ENCODE measurements at places on chromosomes 2 and 18.
A peak's percentile ranks its signal among the peaks of the same experiment; 100 is the strongest.

DNA sequence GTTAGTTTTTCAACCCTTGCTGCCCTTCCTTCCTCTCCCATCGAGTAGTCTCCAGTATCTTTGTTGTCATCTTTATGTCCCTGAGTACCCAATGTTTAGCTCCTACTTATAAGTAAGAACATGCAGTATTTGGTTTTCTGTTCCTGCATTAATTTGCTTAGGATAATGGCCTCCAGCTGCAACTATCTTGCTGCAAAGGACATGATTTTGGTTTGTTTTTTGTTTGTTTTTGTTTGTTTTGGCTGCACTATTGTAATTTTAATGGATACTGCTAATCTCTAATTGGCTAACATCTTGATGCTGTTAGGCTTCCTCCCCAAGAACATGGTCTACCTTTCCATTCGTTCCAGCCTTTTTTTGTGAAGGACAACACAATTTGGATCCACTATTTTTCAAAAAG is 31.2 kb upstream of the HNRNPLL start:
- DNase-seq, result no peak

DNA sequence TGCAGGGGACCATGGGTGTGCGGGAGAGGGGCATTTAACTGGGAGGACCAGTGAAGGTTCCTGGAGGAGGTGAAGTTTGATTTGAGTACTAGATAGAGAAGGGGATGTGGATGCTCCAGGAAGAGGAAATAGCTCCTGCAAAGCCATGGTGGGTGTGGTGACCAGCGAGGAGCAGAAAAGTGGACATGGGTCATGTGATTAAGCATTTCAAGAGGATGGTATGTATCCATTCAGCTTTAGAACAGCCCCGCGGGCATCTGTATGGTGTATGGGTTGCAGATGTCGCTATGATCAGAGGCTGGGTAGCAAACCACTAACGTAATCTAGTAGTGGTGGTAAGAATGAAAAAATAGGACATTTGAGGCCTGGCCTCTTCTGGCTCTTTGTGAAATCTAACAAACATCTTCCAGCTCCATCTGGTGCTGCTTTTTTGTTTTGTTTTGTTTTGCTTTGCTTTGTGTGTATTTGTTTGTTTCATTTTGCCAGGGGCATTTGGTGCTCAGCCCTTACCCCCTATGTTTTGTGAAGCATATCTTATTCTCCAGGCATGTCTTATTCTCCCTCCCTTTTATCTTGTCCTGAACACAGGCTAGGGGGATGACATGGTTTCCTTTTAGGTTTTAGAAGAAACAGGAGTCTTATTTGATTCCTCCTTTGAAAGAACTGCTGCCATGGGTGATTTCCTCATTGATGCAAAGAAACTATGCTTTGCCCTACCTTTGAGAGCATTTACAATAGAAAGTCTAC is 226.1 kb downstream of the LRRTM1 start:
- no peak for DNase-seq

DNA sequence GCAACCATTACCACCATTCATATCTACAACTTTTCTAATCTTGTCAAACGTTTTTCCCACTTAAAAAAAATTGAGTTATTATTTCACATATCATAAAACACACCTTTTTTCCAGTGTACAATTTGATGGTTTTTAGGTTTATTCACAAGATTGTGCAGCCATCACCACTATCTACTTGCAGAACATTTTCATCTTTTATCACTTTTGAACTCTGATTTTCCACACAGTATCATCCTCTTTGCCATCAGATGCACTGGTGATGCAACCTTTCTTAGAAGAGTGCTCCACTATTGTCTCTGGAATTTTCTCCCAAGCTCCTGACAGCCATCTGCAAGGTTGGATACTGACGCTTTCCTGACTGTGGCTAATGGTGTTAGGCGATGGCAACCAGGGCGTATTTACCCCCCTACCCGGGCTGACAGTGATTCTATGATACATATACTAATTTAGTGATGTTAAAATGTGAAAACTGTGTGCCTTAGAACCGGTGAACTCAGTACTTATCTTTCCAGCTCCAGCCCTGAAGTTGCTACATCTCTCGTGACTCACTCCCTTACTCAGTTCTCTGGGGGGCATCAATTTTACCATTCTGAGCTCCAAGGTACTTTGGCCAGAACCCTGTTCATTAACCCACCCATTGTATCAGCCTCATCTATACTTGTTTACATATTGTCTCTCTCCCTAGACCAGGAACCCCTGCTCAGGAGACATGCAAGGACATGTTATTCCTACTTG is 105.4 kb upstream of the SPRED2 start:
- DNase-seq, result no peak

- no peak for DNase-seq
These were observed 5.0 kb upstream of the SP100 start for GRCh38 chr2:230410861-230411569.

DNA sequence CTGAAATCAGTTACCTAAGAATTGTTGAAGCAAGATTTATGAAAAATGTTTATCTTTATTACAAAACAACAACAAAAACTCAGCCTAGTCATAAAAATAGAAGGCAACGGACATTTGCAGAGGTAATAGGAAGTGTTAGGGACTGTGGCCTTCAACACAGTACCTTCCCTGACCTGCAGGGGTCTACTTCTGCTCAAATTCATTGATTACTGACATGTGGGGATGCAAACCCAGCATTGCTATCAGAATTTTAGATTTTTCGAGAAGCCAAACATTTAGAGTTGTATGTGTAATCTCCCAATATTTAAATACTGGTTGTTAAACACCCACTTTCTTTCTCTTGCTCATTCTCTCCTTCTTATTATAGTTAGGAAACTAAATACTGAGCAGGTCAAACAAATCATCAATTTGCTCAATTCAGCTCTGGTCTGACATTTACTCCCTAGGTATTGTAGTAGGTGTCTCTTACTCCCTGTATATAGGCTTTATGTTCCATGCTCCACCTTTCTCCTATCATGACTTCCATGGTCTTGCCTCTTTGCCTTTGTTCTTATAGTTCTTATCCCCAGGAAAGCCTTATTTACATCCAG is 198.5 kb downstream of the UBE2E3 start:
- DNase-seq, result no peak

DNA sequence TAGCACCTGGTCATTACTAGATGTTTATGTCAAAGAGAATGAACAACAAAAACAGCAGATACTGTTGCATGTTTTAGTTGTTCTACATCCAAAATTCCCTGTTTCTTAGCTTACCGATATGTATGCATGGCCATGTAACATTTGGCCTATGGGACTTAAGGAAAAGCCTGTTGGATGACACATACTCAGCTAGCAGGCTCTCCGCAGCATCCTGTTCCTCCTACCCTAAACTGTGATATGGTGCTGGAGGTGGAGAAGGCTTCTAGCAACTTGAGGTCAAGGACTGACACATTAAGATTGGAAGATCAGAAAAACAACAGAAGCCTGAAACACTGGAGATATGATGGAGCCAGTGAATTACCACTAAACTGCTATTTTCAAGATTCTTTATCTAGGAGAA is 537.8 kb downstream of the LRRTM4 start:
- DNase-seq, result no peak

DNA sequence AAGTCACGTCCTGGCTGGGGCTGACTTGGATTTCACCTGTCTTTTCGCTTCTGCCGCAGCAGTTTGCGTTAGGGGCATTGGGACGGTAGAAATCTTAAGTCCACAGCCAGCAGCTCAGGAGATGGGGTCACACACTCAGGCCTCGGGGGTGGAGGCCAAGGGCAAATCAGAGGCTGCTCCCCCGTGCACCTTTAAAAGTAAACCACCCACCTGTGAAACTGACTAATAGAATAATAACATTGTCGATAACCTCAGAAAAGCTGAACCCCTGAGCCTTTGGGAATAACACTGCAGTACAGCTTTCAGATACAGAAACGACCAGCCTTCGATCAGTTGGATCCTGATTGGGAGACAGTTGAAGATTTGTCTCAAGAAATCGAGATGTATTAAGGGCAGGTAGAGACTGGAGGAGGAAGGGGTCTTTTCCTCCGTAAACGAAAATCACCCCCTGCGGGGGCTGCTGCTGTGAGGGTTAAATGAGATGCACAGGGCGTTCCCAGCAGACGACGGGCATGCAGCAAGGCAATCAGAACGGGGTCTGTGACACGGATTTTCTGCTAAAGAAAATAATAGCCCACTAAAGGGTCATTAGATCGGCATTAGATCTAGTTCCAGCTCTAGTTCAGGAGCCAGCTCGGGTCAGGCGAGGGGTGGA is 16.4 kb upstream of the NFATC1 start:
- no peak for DNase-seq

GRCh38 chr18:78542204-78542603 is 437.4 kb upstream of the SALL3 start:
- no peak for DNase-seq

DNA sequence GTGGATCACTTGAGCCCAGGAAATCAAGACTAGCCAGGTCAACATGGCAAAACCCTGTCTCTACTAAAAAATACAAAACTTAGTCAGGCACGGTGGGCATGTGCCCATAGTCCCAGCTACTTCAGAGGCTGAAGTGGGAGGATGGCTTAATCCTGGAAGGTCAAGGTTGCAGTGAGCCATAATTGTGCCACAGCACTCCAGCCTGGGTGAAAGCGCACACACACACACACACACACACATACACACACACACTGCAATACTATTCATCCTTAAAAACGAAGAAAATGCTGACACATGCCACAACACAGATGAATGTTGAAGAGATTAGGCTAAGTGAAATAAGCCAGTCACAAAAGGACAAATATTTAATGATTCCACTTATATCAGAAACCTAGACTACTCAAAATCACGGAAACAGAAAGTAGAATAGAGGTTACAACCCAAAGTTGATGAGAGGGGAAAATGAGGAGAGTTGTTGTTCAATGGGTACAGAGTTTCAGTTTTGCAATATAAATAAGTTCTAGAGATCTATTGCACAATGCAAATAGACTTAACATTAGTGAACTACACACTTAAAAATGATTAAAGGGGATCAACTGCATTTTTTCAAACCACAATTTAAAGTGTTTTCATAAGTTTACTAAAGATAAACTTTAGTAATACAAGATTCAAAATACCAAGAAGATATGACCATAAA is 114.5 kb downstream of the USP34 start:
- DNase-seq, result no peak

GRCh38 chr18:55161916-55162315 is 202.7 kb upstream of the CCDC68 start:
- no peak for DNase-seq

- DNase-seq, result no peak
These were observed 75.3 kb downstream of the SDC1 start for GRCh38 chr2:20149703-20150030.

DNA sequence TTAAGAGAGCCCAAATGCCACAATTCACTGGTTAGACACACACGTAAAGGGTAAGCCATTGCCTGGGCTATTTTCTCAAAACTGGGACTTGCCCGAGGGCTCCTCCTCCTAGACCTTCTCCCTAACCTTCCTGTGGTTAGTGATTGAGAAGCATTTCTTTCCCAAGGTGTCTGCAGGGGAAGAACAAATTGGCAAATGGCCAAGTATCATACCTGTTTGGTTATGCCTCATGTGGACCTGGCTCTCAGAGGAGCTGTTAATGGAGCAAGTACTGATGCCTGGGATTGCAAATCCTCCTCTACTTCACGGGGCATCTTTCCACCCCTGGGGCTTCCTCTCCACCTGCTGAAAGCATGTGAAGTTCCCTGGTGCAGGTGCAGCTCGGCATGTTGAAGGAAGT is 187.5 kb upstream of the CYRIA start:
- no peak for DNase-seq

- no peak for DNase-seq
These were observed 245.6 kb upstream of the RASGRP3 start for GRCh38 chr2:33230842-33231241.

DNA sequence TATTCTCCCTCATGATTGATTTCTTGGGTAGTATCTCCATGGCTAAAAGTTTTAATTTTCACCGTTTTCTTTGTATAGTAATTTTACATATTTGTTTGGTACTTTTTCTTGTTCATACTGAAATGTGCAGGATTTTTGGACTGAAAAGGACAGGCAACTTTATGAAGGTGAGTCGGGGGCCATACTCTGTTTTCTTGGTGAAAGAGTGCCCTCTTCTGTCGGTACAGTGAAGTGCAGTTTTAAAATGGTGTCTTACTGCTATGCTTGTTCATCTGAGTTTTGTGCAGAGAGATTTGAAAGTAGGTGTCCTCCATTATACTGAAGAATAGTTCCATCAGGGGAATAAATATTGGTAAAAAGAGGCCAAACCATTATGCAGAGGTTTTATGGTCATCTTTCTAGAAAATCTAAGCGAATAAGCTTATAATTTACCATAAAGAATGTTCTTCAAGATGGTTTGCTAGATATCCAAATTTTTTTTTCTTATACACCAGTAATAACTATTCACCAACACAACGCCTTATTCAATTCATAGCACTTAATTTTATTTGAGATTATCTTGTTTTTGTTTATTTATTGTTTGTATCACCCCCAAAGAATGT is 8.7 kb upstream of the SERPINB13 start:
- DNase-seq, result peak; percentile 67

DNA sequence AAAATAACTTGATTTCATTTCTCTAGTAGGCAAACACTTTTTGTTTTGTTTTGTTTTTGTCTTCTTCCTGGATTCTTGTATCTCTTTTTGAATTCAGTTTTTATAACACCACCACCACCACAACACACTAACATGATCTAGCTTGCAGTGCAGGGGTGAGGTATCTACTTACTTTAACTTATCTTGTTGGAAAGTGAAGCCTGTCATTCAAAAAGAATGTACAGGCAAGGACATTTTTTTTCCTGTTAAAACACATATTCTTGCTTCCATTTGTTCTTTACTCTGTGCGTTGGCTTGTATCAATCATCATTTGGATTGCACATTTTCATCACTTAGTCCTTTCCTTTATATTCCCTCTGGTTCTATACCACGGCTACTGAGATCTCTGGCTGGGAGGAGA is 824.2 kb downstream of the PLCL1 start:
- DNase-seq, result no peak

GRCh38 chr2:197256021-197256420 is 54.6 kb downstream of the ANKRD44 start:
- DNase-seq, result no peak

DNA sequence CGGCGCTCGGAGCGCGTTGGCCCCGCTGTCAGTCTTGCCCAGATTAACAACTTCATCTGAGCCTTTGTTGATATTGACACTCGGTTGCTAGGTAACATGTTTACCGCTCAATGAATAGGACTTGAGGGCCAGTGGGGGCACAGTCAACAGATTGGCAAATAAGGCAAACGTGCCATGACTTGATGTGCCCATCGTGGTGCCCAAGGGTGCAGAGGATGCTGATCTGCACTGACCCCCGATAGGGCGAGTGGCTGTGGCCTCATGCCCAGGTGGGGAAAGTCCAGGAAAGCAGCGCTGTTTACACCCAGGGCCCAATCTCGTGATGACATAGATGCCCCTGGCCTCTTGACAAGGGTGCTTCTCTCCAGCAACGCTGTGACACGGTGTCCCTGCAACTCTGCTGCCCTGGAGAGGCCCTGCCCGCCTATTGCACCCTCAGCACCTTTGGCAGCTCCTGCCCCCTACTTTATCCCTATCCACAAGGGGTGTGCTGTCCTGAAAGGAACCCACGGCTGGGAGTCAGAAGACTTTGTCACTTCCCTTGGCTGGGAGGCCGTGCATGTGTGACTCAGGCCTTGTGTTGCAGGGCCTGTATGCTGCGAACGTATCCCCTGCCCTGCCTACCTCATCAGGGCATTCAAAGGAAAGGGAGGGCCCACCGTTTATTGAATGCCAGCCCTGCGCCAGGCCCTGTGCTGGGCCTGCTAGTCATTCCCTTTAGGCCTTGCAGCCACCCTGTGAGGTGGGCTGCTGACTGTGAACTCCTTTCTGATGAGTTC is 158.0 kb downstream of the INHBB start:
- no peak for DNase-seq

GRCh38 chr2:27810455-27810854 is 38.9 kb downstream of the MRPL33 start:
- DNase-seq, result no peak

GRCh38 chr18:63368611-63369010 is 1.6 kb upstream of the KDSR start:
- no peak for DNase-seq
